Mucosa of gallbladder (tissue), 1 donor: ENCODE measurements at places on chromosomes 12 and 14. TPM values are rescaled to one million over a fixed set of nuclear protein-coding genes. Genes with fewer than 3 reads are reported as not detected.

DNA sequence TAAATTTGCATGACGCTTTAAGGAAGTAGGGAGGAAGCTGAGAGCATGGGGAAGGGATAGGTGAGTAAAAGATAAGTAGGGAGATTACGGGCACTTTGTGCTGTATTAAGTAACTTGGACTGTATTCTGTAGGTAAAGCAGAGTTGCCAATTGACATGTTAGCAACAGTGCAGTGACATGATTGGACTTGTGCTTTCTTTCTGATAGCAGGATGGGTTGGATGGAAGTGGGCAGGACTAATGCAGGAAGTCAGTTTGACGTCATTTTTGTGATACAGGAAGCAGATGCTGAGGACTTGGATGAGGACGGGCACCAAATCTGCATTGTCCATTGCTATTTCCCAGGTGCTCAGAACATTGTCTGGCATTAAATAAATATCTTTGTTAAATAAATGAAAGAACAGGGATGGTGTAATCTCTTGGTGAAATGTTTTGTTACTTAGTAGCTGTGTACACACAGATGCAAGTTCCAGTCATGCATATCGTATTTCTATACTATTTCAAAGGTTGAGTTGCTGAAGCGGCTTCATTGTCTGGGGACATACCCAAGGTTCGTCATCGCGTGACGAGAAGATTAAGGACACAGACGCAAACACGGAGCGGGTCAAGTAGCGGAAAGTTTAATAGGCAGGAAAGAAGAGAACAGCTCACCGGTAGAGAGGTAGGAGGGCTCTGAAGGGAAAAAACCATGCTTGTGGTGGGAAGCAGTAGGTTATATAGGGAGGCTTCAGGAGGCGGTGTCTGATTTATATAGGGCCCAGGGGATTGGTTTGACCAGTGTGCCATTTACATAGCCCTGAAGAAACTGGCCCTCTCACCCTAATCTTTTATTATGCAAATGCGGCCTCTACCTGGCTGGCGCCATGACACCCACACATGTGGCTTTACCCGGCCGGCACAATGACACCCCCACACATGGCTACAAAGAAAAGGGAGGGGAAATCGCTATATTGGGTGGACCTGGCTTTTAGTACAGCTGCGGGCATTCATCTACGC lies 30.7 kb downstream of the GUCY2C start:
- DNase-seq: no peak

GRCh38 chr14:95660651-95661515 lies 25.3 kb upstream of the TCL1B start:
- DNase-seq: no peak

DNA sequence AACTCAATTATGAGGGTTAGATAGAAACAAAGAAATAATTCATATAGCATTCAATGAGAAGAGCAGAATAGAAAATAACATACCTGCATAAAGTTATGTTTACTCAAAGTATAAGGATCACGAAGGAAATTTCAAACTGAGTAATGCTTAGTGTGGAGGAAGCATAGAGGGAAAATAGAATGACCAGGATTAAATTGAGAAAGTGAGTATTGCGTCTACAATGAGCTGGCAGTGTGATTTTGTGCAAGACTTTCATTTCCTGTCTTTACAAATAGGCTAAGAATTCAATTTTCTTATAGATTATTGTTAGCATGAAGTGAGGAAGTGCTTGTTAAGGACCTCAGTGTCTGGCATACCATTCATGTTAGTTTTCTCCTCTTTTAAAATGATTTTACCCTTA lies 12.0 kb downstream of the ADGRD1 start:
- DNase-seq: no peak

- peak; percentile 16 for DNase-seq
Observed at GRCh38 chr14:60721326-60722106, 2.6 kb downstream of the SIX4 start.

DNA sequence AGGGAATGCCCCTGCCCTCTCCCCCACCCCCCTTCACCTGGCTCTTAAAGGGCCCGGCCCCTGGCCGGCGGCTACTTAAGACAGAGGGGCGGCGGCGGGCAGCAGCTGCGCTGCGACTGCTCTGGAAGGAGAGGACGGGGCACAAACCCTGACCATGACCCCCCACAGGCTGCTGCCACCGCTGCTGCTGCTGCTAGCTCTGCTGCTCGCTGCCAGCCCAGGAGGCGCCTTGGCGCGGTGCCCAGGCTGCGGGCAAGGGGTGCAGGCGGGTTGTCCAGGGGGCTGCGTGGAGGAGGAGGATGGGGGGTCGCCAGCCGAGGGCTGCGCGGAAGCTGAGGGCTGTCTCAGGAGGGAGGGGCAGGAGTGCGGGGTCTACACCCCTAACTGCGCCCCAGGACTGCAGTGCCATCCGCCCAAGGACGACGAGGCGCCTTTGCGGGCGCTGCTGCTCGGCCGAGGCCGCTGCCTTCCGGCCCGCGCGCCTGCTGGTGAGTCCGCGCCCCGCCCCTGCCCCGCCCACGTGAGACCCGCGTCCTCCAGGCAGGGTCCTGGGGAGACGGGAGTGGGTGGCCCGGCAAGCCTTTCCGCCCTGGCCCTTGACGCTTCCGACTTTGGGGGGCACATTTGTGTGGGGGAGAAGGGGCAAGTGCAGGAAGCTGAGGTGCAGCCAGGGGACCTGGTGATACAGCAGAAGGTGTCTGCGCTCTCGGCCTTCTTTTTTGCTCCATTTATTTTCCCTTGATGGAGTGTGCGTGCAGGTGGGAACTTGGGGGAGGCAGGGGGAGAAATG lies at the start of gene IGFBP6:
Gene IGFBP6 (plus strand): TSS at position 104 of the 790 bp plus-strand sequence. CDS start 51 bp downstream, at position 155.
- no peak for DNase-seq

GRCh38 chr12:59010941-59011340 lies 90.6 kb upstream of the LRIG3 start:
- no peak for DNase-seq

GRCh38 chr12:82665142-82665923 lies 21.4 kb upstream of the TMTC2 start:
- no peak for DNase-seq

DNA sequence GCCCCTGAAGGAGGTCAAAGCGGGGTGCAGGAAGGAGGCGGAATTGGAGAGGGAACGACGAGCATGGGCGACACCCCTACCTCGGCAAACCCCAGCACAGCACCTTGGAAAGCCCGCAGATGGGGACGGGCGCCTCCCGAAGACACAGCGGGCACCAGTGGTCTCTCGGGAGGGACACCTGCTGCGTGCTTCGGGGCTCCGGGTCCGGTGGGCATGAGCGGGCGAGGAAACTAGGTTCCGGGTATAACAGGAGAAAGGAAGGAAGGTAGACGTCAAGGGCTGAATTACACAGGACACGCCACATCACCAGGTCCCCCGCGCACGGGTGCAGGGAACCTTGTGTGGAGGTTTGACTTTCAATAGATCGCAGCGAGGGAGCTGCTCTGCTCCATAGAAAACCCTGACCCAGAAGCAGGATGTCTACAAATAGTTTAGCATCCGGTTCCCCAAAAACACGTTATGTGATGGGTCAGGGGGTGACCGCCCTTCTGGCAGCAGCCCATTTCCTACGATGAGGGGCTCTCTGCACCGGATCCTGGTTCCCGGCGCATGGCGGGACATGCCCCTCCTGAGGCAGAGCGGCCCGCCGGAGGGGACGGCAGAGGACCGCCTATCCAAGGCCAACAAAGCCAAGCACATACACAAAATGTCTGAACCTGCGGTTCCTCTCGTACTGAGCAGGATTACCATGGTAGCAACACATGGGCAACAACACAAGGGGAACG lies 196.9 kb downstream of the ALG10 start:
- no peak for DNase-seq

GRCh38 chr12:58969237-58969636 lies 48.9 kb upstream of the LRIG3 start:
- DNase-seq: no peak

DNA sequence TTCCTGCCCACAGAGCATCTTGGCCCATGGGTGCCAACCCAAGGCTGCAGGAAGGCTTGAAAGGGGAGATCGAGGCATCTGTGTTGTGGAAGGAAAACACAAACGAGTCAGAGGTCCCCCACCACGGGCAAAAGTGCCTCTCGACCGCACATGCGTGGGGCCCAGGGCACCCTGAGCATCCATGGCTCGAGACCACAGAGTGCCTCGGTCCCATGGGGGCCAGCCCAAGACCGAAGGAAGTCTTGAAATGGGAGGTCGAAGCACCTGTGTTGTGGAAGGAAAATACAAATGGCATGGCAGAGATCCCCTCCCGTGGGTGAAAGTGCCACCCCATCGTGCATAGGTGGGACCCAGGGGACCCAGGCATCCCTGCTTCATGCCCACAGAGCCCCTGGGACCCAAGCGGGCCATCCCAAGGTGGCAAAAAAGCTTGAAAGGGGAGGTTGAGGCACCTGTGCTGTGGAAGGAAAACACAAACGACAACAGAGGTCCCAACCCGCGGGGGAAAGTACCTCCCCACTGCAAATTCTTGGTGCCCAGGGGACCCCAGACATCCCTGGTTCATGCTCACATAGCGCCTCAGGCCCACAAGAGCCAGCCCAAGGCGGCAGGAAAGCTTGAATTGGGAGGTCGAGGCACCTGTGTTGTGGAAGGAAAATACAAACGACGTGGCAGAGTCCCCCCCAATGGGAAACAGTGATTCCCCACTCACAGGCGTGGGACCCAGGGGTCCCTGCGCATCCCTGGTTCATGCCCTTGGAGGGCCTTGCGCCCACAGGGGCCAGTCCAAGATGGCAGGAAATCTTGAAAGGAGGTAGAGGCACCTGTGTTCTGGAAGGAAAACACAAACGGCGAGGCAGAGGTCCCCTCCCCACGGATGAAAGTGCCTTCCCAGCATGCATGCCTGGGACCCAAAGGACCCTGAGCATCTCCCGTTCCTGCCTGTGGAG lies 373.0 kb downstream of the ALG10 start:
- DNase-seq: peak; percentile 2

GRCh38 chr14:49173765-49174373 lies 412.3 kb downstream of the RPS29 start:
- peak; percentile 64 for DNase-seq

- DNase-seq: no peak
Observed at GRCh38 chr12:25257590-25258324, 7.0 kb upstream of the KRAS start.

DNA sequence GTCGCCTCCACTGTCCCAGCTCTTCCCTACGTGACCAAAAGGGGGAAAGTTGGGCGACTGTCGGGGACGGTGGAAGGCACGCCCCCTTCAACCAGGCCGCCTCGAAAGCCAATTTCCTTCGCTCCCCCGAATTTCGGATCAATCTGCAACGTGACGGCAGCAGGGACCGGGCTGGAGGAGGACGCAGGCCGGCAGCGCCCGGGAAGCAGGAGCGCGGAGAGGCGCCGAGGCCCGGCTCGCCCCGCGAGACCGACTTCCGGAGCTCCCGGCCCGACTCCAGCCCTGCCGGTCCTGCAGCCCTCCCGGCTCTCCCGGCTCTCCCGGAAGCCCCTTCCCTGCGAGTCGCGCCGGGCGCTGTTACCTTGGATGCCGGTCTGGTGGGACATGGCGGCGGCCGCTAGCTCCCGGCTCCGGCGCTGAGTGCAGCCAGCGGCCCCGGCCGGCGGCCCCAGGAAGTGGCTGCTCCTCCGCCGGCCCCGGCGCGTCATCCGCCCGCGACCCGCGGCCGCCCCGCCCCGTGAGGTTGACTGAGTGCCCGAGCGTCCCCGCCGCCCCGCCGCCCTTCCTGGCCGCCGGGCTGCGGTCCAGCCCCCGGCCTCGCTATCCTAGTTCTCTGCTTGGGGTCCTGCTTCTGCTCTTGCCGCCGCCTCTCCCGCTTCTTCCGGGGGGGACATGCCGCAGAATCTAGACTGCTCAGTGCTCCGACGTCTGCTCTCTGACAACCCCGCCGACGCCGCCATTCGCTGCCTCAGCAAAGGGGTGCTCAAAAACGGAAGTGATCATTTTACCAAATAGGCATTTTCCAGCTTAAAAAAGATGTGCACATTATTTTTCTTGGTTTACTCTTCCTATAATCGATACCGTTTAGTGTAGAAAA lies at the start of gene TWF1:
Gene TWF1 (minus strand): TSS at position 458 of the 877 bp plus-strand sequence. CDS start 72 bp downstream, at position 386.
- peak; percentile 88 for DNase-seq

DNA sequence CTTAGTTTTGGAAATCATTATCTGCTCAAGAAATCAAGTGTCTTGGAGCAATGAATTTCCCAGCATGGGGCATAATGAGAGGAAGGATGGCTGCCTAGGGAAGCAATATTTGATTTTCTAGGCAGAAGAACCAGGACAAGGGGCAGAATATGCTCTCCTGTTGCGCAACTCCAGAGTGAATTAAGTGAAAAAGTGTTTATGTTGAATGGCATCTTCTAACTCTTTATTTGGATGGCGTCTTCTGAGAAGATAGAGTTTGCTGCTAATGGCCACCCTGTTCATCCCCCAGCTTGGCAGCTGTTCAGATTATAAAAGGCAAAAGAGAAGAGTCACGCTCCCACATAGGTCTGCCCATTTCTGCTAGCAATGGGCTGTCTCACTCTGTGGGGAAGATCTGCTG lies 1278.1 kb downstream of the AACS start:
- no peak for DNase-seq

GRCh38 chr12:52873513-52873831 lies 24.7 kb upstream of the KRT78 start:
- DNase-seq: no peak

GRCh38 chr12:20410734-20411133 lies 42.4 kb downstream of the PDE3A start:
- DNase-seq: no peak

DNA sequence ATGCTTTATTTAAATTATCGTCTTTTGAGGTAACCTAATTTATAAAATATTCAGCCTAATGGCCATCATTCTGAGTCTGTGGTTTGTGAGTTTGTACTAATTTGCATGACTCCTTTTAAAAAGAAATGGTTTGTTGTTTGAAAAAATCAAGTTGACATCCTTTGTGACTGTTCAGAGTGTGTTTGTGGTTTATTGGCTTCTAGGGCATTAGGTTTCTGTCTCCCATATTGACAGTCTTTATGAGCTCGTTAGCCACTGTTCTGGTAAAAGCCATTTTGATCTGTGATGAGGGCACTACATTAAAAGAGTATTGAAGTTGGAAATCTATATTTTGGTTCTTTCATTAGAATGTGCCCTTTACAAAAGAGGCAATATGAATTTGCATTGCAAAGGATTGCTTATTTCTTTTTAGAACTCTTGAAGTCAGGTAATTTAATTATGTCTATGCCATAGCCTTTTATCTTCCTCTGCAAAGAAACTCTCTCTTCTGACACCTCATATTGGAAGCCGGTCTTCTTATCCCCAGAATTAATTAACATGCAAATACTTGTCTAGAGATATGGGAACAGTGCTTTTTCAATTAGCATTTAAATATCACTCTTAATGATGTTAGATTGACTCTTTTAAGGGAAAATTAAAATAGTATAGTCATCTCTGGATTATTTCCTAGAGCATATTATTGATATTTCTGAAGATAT lies 95.0 kb downstream of the CRADD start:
- DNase-seq: no peak

GRCh38 chr12:49543221-49543913 lies 4.5 kb downstream of the KCNH3 start:
- no peak for DNase-seq

Gene KRT6C
- not detected for total RNA-seq

Gene IGF1
- 12.0 TPM for total RNA-seq

Gene TRAFD1
- total RNA-seq: 28.1 TPM

Gene CD69
- 18.4 TPM for total RNA-seq

Gene FGF6
- total RNA-seq: not detected

Gene NANOG
- total RNA-seq: 0.43 TPM

Gene RTRAF
- 131 TPM for total RNA-seq

Gene PAPLN
- total RNA-seq: 17.3 TPM

Gene PRH2
- total RNA-seq: not detected
